ENCODE measurements at places on chromosomes 11 and 22.

GRCh38 chr11:118608360-118609227, 1.2 kb downstream of the PHLDB1 start:
- DNase-seq, result peak; percentile 44

GRCh38 chr11:115921986-115922385, 417.8 kb upstream of the CADM1 start:
- DNase-seq, result no peak

- no peak for DNase-seq
Measured at GRCh38 chr11:62431171-62431901, 12.5 kb downstream of the SCGB1A1 start.

DNA sequence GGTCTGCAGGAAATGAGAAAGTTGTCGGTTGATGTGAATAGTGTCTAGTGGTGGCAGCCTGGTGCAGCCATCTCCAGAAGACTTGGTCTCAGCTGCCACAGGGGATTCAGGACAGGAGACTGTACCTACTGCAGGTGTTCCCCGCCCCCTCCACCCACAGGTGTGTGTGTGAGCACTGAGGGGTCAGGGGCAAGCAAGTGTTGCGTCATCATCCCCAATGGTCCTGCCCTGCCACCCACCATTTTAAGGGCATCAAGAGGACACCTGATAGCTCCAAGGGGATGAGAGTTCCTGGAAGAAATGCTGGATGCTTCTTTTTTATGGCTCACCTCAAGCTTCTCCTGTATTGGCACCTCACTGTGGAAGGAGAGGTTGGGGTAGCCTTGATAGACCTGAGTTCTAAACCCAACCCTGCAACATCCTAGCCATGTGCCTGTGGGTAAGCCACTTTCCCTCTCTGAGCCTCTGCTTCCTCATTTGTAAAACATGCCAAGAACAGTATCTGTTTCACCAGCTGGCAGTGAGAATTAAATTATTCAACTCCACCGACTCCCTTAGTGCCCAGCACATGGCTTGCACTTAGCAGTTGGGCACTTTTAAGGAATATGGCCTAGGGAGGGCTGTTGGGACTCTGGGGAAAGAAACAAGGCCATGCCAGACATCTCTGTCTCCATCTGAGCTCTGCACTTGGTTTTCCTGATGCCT, 6.1 kb downstream of the C11orf91 start:
- no peak for DNase-seq

DNA sequence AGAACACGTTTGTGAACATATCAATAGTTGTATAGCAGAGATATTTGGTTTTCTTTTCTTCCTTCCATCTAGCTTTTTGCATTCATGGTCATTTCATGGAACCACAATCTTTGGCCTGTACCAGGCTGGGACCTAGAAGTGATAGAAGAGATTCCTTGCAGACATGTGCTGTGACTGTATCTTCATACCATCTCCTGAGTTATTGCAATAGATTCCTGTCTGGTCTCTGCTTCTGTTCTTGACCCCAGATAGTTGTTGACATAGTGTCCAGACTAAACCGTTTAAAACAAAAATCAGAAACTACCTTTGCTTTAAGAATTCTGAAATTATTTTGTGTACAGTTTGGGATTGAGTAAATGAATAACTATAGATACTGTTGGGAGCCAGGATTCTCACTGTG, 16.8 kb downstream of the PANX1 start:
- no peak for DNase-seq

DNA sequence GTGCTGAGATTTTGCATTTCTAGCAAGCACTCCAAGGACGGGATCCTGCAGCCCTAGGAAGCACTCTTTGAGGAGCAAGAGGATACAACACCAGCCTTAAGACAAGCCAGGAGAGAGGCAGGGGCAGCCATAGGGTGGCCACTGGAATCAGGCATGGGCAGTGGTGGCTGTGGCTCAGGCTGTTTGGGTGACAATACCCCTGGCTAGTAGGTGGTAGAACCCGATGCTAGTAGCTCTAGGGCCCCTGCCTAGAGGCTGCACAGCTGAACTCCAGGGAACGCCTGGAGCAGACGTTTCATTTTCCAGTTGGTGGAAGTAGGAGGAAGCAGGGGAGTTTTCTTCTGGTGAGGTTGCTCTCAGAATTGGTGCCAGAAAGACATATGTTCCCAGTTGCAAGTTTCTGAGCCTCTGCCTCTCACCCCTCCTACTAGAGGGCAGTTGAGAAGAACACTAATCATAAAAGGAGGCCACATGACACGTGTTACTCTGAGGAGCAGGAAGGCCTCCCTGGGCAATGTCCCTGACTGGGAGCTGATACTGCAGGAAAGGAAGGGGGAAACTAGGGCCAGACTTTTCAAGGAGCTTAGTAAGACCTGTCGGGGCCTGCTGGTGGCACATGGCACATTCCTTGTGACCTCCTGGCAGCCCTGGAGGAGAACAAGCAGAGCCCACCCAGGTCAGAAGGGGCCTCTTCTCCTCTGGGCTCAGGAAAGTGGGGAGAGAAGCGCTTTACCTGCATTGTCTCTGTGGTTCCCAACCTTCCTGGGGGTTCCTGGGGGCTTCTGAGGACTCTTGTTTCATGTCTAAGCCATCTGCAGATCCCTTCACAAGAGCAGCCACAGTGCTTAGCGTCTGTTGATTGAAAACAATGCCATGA, 56.6 kb upstream of the DRD2 start:
- no peak for DNase-seq

- DNase-seq, result no peak
Measured at GRCh38 chr11:1041471-1041870, 5.0 kb upstream of the MUC6 start.

DNA sequence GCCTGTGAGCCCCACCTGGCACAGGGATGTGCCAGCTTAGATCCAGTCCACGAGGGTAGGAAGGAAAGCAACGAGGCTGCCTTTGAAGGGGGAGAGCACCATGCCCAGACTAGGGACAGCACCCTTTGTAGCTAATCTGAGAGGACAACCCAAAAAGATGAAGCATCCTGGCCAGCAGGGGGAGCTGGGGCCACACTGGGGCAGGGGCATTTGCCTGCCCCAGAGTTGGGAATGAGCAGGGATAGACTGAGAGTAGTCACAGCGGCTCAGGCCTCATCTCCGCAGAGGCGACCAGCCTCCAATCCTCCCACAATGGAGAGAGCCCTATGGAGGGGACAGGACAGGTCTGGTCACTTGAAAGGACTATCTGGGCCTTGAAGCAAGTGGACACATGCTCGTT, 16.4 kb downstream of the LMO1 start:
- DNase-seq, result no peak

GRCh38 chr11:12986194-12986898, 22.8 kb upstream of the RASSF10 start:
- DNase-seq, result no peak

DNA sequence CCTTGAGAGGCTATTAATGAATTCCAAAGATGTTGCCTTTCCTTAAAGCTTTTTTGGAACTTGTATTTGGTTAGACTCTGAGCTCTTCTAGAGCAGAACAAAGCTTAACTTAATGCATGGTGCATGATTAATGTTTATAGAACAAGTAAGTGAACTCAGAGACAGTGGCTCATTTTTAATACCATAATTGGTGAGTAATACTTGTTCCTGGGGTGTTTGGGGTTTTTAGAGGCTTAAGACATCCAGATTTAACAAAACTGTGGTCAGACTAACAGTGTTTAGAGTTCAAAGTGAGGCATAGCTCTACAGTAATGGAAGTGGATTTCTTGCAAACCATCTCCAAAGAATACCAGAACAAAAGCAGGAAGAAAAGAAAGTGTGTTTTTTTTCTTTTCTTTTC, 73.7 kb upstream of the CTSC start:
- DNase-seq, result no peak

DNA sequence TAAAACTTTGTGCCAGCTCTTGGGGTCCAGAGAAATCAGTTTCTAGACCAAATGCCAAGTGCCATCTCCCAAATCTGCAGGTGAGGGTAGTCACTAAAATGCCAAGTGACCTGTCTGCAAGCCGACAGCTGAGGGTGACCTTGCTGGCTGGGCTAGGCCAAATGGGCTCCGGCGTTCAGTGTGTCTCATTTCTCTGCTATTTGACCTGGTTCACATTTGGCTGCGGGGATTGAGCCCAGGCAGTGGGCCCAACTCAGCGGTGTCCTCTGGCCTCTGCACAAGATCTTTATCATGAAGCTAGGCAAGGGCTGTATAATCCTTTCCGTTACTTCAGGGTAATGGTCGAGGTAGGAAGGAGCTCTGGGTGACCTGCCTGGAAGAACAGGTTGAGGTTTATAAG, 87.5 kb downstream of the SNX19 start:
- no peak for DNase-seq

DNA sequence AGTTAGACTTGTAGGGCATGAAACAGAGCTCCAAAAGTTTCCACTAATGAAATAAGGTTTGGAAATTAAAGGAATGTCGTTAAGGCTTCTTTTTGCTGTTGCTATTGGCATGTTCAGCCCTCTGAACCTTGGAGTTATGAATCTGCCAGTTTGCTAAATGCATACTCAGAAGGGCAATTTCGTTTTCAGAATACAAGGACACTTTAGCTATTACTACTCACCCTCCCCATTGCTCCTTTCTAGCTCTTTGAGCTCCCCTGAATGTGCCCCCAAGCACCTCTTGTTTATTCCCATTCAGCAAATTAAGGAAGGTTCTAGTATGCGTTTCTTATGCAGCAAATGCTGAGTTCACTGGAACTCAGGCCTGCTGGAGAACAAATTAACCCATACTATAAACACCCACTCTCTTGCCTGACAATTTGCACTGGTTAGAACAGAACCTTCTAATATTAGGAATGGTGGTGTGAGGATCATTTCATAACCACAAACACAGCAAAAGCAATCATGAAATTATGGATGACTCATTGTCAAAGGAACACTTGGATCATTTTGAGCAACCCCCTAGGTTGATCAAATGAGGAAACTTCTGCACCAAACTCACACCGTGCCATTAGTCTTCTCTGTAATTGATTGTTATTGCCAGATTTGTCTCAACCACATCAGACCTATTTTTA, 26.2 kb upstream of the LIN7C start:
- no peak for DNase-seq

DNA sequence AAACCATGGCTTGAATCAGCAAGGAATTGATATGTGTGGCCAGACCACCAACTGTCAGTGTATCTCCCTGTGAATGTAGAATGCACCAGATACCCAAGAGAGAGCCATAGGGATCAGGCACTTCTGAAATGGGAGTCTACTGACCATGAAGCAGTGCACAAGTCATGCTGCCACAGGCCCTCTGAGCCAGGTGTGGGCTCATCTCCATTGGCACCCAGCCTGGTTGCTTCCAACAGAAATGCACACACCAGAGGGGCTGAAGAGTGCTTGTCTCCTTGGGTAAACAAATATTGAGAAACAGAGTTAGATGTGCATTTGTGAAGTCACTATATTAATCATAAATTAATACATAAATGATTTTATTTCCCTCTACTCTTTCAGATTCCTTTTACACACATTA, 28.4 kb upstream of the PANX1 start:
- DNase-seq, result no peak

- no peak for DNase-seq
Measured at GRCh38 chr11:116086426-116086825, 582.2 kb upstream of the CADM1 start.

GRCh38 chr11:126537492-126537891, 182.0 kb downstream of the ST3GAL4 start:
- DNase-seq, result no peak

DNA sequence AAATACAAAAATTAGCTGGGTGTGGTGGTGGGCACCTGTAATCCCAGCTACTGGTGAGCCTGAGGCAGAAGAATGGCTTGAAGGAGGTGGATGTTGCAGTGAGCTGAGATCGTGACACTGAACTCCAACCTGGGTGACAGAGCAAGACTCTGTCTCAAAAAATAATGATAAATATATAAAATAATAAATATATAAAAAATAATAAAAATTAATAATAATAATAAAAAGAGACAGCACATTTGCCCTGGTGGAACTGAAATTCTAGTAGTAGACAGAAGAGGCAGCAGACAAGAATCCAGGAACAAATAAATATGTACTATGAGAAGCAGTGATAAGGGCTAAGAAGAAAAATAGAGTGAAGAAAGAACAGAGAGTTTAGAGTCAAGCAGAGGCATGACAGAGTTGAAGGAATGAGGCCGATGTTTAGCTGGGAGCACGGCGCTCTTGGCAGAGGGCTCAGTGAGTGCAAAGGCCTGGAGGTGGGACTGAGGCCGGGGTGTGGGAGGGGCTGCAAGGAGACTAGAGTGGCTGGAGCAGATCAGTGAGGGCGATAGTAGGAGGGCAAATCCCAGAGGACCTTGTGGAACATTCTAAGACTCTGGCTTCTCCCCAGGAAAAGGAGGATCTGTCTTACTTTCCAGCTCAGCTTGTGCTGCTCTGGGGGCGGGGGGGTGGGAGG, 410.3 kb downstream of the MN1 start:
- DNase-seq, result no peak

GRCh38 chr11:68379206-68379605, 66.8 kb downstream of the LRP5 start:
- DNase-seq, result no peak

GRCh38 chr11:28058333-28058732, 49.6 kb downstream of the KIF18A start:
- no peak for DNase-seq

- no peak for DNase-seq
Measured at GRCh38 chr11:86589856-86590589, 82.4 kb downstream of the ME3 start.

DNA sequence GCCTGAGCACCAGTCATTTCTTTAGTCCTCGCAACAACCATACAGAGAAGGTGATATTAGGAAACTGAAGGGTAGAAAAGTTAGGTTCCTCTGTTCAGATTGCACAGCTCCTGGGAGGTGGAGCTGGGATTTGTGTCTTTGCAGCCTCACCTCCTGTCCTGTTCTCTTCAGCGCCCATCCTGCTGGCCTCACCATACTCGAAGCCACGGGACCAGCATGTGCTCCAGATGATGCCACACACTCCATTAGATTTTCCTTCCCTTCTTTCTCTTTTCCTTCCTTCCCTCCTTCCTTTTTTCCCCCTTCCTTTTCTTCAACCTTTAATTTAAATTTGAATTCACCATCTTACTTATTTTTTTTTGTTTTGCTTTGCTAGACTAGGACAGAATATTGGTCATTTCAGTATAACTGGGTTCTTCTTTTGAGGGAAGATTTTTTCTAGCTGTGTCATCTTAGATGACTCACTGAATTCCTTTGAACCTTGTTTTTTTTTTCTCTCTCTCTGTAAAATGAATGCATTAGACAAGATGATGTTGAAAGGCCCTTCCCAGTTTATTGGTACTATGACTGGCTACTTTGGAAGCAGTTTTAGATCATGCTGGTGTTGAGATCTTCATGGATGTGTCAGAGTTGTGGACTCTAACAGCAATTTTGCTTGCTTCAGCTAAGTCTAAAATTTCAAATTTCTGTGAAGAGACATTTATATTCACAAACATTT, 662.5 kb upstream of the TENM4 start:
- peak; percentile 21 for DNase-seq

GRCh38 chr11:133269267-133269666, 263.0 kb downstream of the OPCML start:
- DNase-seq, result no peak

DNA sequence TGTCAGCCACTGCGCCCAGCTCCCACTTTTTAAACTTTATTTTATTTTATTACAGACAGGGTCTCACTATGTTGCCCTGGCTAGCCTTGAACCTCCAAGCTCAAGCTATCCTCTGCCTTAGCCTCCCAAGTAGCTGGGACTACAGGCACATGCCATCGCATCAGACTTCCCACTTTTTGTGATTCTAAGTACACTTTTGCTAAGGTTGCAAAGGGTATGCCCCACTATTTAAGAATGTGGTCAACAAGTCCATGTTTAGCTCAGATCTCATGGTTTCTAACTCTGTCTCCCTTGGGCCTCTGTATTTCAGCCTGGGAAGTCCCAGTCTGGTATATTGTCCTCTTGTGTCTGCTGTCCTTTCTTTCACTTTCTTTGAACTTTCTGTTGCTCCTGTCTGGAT, 35.3 kb downstream of the EXPH5 start:
- DNase-seq, result no peak
